ENCODE measurements at places on chromosomes 7 and 10.

GRCh38 chr7:134515569-134516468 lies 11.5 kb upstream of the AKR1B10 start:
- no peak for DNase-seq

DNA sequence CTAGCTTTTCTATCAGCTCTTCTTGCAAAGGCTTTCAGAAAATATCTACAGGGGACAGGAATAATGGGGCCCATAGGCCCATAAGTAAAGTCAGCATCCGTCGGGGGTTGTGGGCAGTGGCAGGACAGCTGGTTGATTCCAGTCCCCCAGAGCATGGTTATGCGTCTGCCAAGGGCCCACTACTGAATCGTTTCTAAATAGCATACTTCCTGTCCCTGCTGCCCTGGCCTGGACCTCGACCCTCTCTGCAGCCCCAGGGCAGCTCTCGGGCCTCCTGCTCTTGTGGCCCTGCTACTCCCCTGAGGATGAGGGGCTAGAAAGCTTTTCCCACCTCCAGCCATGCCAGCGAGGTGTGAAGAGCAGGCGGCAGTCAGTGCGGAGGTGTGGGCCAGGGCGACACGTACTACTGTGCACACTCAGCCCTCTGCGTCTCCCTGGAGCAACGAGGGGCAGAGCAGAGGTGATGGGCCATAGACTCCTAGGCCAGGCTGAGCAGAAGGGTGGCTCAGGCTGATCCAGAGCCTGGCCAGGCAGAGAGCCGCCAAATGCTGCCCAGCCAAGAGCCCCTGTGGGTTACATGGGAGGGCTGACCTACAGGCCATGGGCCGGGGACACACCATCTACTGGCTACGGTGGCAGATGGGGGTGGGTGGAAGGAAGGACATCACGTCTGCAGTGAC lies 4.7 kb upstream of the OPN4 start:
- DNase-seq, result no peak

- DNase-seq, result no peak
Measured at GRCh38 chr10:17645621-17646345, 1.8 kb downstream of the STAM start.

GRCh38 chr10:570628-571163 lies 118.8 kb downstream of the DIP2C start:
- no peak for DNase-seq

GRCh38 chr7:47128700-47129099 lies 453.2 kb downstream of the TNS3 start:
- no peak for DNase-seq

DNA sequence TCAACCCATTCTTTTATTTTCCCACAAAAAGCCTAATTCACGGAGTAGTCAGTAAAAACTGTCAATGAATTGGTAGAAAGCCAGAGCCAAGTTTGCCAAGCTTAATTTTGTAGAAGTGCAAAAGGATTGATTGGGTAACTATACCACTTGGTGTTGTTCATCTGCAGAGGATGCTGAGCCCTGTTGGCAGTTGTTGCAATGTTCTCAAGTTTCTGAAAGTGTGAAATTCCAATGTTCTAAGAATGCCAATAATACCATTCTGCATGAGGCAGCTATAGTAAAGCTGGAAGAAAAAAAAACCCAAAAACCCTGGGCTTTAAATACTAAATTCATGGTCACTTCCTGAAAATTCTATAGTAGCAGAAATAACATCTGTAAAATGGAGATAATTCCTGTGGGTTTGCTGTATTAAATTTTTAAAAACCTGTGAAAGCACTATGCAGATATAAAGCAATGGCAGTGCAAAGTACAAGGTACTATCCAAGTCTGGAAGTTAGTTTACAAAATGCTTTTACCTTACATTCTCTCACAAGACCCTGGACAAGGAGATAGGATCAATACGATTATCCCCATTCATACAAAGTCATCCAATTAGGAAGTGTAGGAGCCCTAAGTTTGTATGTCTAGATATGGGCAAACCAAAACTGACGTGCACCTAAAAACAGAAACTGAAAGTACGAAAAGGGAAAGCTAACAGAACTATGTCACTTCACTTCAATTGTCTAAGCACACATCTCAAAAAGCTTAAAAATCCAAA lies 6.0 kb upstream of the PON1 start:
- DNase-seq, result no peak

DNA sequence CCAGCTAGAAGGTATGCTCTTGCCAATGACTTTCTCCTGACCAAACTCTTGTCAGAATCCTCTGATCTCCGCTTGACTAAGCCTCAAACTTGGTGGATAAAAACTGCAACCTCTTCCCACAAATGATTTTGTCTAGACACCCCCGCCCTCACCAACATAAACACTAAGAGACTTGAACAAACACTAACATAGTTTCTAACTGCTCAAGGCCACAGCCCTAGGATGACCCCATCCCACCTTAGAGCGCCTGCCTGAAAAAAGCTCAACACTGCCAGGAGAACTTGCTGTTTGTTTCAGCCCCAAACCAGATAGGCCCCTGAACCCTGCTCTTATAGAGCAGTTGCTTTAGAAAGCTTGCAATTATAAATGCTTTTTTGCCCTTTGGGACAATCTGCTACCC lies 71.8 kb downstream of the LRRN3 start:
- no peak for DNase-seq

- DNase-seq, result no peak
Measured at GRCh38 chr10:620417-620816, 69.1 kb downstream of the DIP2C start.

- no peak for DNase-seq
Measured at GRCh38 chr10:61609701-61610100, 53.0 kb upstream of the CABCOCO1 start.

DNA sequence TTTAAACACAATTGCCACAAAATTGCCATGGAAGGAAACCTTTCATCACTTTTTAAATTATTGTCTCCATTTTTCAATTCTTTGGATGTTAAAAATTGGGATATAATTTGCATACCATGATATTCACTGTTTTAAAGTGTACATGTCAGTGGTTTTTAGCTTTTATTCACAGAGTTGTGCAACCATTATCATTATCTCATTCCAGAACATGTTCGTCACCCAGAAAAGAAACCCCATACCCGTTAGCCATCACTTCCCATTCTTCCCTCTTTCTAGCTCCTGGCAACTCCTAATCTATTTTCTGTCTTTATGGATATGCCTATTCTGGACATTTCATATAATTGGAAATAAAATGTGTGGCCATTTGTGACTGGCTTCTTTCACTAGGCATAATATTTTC lies 260.3 kb upstream of the FERD3L start:
- no peak for DNase-seq
